Thoracic aorta endothelial cell (primary cell): ENCODE measurements at places on chromosomes 4 and X. TPM values are rescaled to one million over a fixed set of nuclear protein-coding genes. Genes with fewer than 3 reads are reported as not detected.

VCX3A gene
- not detected in 2 replicates for total RNA-seq

FAM9C gene
- 0.50 TPM in 1 of 2 replicates, not detected in the other for total RNA-seq

CLIC2 gene
- 10.1 and 18.0 TPM in 2 replicates for total RNA-seq

SUPT20HL1 gene
- total RNA-seq: not detected in 2 replicates
